ENCODE measurements at places on chromosomes 6 and 20.

GRCh38 chr6:47153404-47153755 lies 111.2 kb upstream of the ADGRF1 start:
- no peak for DNase-seq

GRCh38 chr20:51460569-51461265 lies 81.8 kb downstream of the NFATC2 start:
- DNase-seq, result no peak

GRCh38 chr6:34129753-34130152 lies 16.1 kb downstream of the GRM4 start:
- no peak for DNase-seq

GRCh38 chr20:3632311-3633004 lies 30.7 kb downstream of the GFRA4 start:
- DNase-seq, result no peak

DNA sequence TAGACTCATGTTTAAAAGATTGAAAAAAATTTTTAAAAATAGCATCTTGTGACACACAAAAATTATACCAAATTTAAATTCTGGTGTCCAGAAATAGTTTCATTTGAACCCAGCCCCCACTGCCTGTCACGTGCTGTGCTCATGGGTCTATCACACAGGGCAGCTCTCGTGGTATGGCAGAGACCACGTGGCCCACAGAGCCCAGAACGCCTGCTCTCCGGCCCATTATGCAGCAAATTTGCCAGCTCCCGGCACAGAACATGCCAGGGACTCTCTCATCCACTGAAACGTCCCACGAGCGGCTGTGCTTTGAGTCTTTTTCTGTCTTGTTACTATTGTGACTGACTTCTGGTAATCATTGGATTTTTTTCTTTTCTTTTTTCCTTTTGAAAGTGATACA lies 224.3 kb downstream of the TTLL2 start:
- DNase-seq, result no peak

- no peak for DNase-seq
Observed at GRCh38 chr6:40796260-40797221, 209.4 kb upstream of the LRFN2 start.

DNA sequence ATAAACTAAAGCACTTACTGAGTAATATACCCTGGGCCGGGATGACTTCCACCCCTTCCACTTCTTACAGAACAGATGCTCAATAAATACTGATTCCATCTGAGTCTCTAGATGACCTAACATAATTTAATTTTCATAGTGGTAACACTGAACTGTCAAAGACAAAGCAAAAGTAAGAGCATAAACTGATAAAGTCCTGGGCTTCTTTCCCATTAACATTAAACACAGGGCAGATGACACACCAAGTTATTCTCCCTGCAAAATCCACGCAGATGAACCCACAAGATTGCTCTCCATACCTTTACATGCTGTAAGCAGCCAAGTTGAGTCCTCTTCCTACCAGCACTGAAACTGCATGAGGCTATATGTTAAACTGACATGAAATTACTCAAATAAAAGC lies 27.1 kb downstream of the AGPAT4 start:
- DNase-seq, result no peak

GRCh38 chr6:37463110-37463509 lies 30.1 kb downstream of the CMTR1 start:
- DNase-seq, result no peak

GRCh38 chr6:75611702-75612375 lies 10.2 kb downstream of the SENP6 start:
- no peak for DNase-seq

DNA sequence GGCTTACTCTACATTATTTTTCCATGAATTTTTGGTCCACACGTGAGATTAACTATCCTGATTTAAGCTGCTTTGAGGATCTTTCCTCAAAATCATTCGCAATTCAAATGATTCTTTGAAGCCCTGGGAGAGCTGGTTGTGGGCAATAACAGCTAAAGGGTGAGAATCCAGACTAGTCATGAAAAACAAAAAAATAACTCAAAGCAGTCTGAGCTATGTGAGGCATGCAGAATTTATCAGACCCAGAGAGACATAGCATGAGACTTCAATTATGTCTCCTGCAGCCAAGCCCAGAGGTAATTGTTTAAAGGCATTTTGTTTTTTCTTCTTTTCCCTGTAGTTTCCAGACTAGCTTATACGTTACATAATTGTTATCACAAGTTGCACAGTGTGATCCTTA lies 517.3 kb upstream of the PTCHD4 start:
- DNase-seq, result no peak

Data from activated naive CD4-positive, alpha-beta T cell (primary cell).